ENCODE measurements at places on chromosomes 2 and 18.

DNA sequence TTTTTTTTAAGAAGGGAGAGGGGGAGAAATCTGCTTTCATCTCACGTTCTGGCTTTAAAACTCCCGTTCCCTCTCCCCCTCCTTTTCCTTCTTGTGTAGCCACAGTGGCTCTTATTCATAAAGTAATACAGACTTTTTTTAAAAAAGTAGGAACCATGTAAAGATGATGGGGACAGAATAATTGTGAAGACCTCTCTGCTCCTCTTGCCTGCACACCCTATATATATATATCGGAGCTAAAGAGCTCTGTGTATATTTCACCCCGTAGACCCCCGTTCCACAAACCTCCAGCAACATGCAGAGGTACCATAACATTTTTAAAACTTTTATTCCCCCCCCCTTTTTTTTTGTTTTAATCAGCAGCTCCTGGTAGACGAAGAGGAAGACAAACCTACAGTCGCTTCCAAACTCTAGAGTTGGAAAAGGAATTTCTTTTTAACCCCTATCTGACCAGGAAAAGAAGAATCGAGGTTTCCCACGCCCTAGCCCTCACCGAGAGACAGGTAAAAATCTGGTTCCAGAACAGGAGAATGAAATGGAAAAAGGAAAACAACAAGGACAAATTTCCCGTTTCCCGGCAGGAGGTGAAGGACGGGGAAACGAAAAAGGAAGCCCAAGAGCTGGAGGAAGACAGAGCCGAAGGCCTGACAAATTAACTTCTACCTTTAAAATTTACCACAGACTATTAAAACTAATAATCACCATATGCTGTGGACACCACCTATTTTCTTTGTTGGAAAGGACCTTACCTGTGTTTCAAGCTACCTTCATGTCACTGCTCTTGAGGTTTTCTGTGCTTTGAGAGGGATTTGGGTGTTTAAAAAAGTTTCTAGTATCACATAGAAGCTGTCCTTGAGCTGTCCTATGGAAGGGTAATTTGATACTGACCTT is 1.7 kb downstream of the HOXD8 start:
- DNase-seq = no peak

- DNase-seq = no peak
Observed at GRCh38 chr2:240136671-240137292, 677 bp upstream of the COPS9 start.

- peak; percentile 15 for DNase-seq
Observed at GRCh38 chr18:70491734-70492348, 203.0 kb downstream of the SOCS6 start.

DNA sequence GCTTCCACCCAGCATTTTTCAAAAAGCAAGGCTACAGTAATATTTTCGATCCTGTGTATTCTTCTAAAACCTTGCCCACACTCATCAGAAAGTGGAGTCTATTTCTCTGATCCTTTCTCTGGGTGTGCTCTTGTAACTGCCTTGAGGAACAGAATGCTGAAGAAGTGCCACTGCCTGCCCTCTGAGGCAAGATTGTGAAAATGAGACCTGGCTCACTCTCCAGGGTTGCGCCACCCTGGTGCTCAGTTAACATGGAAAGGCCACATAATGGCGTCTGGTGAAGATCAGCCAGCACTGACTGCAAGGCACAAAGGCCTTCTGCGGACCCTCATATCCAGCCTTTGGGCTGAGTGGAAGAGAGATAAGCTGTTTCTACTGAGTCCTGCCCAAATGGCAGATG is 11.2 kb upstream of the SH3RF3 start:
- no peak for DNase-seq

- DNase-seq = no peak
Observed at GRCh38 chr18:54928236-54928635, 31.0 kb downstream of the CCDC68 start.

- no peak for DNase-seq
Observed at GRCh38 chr2:163466331-163467250, 269.2 kb downstream of the FIGN start.

DNA sequence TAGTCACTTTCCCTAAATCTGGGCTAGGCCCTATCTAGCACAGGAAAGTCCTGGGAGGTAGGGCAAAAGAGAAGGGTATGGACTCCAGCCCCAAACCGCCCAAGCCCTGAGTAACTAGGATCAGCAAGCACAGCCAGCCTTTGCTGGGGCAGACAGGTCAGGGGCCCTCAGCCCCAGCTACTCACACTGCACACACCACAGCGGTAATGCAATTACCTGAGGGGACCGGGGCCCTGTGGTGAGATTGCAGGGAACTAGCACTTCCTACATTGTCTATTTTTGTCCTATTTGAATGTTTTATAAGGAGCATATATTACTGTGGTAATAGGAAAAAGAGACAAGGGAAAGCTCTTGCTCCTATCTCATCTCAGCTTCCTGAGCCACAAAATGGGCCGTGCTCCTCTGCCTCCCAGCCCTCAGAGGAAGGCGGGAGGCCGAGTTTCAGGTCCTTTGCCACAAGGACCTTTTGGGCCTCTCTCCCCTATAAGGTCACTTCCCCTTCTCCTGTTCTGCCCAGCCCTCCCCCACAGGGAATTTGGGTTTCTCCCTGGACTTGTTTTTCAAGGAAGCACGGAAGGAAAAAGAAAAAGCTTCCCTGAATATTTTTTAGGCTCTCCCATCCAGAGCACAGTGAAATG is 20.5 kb downstream of the RAB11FIP5 start:
- DNase-seq = no peak

- DNase-seq = no peak
Observed at GRCh38 chr2:238509151-238509835, 82.6 kb downstream of the ASB1 start.

DNA sequence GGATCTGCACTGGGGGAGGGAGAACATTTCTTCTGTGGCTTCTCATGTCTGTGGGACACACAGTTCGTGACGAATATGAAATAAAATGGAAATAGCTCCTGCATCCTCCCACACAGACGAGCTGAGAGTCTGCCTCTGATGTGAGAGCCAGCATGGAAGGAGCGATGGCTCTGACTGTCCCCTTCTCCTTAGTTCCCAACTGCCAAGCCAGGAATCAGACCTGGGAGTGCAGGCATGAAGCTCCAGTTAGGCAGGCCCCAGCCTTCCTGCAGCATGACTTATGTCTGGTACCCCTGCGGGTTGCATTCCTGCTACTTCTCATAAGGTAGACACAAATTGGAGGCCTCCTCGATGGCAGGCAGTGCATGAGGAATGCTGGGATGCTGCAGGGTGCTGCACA is 56.2 kb downstream of the PRKCE start:
- DNase-seq = no peak

DNA sequence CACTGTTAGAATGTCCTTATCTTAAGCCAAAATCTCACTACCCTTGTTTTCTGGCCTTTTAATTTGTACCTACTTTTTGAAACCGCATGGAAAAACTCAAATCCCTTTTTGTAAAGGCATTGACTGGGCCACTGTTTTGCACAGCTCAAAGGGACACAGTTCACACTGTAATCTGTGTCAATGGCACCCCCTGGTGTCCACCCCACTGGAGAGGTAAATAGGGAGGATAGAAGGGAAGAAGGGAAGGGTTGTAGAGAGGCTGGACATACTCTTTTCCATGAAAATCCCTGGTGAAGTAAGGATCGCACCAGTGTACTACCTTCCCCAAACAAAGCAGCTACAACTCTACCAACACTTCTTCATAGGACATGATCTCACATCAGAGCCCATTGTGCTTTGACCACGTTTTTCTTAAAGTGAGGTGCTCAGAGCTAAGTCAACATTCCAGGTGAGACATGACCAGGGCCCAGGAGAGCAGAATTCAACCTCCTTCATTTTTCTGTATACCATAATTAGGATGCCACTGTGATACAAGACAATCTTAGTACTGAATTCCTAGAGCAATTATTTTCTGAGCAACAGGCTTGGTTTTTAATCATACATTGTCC is 92.4 kb upstream of the RMDN2 start:
- peak; percentile 80 for DNase-seq

DNA sequence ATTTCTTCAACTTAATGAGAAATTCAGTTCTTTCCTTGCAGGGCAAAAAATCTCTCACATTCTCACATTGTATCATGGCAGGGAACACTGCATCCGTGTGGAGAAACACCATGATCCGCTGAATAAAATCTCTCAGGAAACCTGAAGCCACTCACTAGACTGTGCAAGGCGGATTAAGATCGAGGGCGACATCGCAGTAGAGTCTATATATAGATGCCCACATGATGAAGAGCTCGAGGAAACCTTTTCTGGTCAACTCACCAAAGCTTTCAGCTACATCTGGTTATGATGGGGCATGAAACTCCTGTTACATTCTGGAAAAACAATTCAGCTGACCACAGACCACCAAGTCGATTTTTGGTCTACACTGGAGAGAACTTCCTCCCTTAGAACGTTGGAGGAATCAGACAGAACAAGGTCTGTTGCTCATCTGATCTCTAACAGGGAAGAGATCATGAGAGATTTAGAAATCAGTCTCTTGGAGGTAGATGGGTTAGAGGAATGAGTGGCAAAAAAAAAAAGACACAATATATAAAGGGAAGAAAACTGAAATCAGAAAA is 162.9 kb upstream of the ZNF516 start:
- no peak for DNase-seq

- DNase-seq = no peak
Observed at GRCh38 chr2:212282671-212283261, 255.8 kb downstream of the ERBB4 start.

DNA sequence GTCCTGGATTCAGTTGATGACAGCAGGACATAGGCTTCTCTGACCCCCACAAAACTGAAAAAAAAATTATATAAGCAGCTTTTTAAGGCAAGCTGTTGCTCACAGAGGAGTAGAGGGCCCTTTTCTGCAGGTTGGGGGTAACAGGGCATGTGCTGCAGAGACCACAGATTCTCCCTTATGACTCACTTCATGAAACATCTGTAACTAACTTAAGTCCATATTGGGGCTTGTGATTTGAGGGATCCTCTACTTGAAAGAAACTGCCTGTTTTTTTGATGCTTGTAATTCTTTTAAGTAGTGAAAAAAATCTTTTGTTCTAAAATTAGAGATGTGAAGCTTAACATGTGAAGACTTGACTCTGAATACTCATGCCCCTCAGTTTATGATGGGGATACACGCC is 33.4 kb downstream of the XRCC5 start:
- DNase-seq = peak; percentile 65

DNA sequence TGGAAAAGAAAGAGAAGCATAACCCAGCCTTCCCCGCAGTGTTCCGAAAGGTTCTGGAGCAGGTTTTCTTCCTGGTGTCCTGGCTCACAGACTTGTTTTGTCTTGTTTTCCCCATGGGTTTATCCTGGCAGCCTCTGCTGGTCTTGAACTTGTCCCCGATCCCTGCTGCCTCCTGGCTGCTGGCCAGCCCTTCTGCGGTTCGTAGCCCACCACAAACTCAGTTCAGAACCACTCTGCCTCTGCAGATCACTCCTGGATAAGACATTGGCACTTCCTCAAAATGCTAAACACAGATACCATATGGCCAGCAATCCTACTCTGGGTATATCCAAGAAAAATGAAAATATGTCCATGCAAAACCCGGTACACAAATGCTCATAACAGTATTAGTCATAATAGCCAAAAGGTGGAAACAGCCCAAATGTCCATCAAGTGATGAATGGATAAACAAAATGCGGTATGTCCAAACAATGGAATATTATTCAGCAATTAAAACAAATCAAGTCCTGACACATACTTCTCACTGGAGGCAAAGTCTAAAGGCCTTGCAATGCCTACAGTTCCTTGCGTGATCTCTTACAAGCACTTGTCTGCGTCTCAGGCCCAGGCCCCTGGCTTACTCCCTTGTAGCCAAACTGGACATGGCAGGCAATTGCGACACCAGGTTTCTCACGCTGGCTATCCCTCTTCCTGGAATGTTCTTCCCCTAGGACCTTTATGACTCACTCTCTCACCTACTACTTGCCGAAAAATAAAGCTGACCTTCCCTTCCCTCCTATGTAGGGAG is 28.0 kb upstream of the ARHGEF4 start:
- DNase-seq = no peak

DNA sequence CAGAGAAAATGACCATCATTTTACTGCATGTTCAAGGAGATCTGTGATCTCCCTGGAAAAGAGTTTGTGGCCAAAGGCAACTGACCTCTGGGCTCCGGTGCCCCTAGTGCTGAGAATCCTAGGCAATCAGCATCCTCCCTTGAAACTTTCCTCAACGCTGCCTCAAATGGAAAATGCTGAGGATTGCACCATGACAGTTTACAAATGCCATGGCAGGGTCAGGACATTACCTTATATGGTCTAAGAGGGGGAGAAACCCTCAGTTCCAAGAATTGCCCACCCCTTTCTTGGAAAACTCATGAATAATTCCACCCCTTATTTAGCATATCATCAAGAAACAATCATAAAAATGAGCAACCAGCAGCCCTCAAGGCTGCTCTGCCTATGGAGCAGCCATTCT is 48.3 kb downstream of the ALPK2 start:
- DNase-seq = peak; percentile 24

DNA sequence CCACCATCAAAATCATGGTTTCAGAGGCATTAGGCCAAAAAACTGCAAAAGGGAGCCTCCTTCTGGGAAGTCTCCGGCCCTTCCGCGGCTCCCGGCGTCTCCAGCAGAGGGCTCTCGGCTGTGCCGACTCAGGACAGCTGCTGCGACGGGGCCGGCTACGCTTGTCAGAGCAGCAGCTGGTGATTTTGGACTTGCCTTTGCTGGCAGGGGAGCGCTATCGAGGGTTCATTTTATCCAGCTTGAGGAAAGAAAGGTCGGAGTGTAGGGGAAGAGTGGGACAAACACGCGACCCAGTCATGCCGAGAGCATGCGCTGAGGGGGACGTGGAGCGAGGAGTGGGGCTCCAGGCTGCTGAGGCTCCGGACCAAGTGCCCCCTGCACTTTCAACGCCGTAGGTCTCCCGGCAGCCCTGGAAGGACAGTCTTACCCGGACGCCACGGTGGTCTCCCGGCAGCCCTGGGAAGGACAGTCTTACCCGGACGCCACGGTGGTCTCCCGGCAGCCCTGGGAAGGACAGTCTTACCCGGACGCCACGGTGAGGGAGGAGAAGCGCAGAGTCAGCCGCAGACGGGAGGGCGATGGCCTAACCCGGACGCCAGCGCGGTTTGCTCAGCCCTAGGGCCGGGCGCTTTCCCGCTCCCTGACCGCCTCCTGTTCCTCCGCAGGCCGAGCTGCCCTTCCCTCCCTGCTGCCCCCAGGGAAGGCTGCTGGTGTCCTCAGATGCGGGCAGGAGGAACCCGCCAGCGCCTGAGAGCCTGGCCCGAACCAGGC is 21.7 kb downstream of the DDX18 start:
- peak; percentile 86 for DNase-seq
